Stimulated activated CD4-positive, alpha-beta T cell treated with anti-CD3 and anti-CD28 coated beads, Interleukin-4, amount 100 ng/mL, for 1 hour (primary cell): ENCODE measurements at places on chromosomes 12 and 14.

- DNase-seq, result no peak
Measured at GRCh38 chr14:96418075-96418474, 26.1 kb downstream of the AK7 start.

DNA sequence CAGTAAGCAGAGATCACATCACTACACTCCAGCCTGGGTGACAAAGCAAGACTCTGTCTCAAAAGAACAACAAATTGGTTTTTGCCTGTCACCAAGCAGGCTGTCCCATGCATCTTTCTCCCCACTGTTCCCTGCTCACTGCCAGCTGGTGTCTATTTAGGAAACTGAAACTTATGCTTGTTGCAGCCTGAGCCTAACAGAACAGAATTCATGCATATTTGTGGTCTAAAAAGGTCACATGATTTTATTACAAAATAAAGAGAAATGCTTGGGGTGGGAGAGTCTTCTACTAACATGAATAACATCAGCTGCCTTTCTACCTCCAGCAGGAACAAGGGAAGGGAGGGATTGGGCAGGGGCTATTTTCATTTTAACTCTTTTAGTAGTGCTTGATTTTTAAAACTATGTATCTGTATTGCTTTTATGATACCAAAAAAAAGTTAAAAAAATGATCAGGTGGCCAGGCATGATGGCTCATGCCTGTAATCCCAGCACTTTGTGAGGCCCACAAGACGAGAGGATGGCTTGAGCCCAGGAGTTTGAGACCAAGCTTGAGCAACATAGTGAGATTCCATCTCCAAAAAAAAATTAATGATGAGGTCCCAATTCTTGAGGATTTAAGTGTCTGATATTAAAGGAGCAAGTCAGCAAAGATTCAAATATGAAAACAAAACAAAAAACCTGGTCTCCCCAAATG is 923 bp downstream of the STAT2 start:
- DNase-seq, result no peak

GRCh38 chr14:104571246-104571645 is 8.3 kb upstream of the C14orf180 start:
- DNase-seq, result no peak

DNA sequence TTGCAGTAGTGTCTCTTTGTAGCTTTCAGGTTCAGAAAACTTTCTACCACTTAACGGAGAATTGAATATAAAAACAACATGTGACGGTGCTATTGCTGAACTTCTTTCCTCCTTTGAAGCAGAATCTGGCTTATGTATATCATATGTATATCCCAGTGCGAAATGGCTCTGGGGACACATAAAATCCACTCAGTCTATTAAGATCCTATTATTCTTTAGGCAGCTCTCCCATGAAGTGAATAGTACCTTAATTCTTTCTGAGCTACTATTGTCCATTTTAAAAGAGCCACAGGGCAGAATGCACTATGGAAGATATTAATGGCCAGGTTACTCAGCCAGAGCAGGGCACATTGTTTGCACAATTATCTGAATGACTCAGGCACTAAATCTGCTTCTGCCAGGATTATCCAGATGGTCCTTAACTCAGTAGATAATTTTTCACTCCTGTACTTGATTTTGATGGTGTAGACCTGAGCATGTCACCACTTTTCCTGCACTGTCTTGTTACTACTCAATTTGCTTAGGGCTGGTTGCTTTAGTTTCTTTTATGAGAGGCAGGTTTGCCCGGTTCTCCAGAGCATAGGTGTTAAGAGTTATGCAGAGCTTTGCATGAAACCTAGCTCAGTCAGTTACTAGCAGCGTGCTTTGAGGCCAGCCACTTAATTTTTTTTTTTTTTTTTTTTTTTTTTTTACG is 5.5 kb downstream of the CNTN1 start:
- DNase-seq, result no peak

- no peak for DNase-seq
Measured at GRCh38 chr14:104286086-104286485, 147.7 kb downstream of the KIF26A start.

- no peak for DNase-seq
Measured at GRCh38 chr12:80101126-80101525, 1.8 kb downstream of the OTOGL start.

DNA sequence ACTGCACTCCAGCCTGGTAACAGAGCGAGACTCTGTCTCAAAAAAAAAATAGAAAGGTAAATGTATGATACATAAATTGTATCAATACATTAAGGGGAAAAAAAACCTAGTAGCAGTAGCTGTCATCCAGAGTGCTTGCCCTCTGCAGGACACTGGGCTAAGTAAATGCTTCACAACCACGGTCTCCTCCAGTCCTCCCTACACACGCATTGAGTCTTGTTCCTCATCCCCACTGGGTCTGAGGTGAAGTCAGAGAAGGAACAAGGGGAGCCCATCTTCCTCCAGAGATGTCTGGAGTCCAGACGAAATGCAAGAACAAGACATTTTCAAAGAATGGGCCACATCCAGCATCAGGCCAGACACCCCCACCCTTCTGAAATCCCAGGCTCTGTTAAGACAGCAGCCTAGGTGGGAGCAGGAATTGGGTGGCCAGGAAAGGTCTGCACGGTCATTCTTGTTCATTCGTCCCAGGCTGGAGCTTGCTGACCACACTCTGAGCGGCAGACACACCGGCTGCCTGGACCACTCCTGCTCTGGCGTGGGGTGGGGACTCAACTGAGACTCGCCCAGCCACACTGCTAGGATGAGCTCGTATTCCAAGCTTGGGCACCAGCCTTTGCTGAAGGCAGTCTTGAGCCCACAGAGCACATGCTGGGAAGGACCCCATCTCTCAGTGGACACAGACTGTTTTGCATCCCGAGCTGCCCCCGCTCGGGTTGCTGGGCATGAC is 45.5 kb downstream of the CHGA start:
- DNase-seq, result no peak

DNA sequence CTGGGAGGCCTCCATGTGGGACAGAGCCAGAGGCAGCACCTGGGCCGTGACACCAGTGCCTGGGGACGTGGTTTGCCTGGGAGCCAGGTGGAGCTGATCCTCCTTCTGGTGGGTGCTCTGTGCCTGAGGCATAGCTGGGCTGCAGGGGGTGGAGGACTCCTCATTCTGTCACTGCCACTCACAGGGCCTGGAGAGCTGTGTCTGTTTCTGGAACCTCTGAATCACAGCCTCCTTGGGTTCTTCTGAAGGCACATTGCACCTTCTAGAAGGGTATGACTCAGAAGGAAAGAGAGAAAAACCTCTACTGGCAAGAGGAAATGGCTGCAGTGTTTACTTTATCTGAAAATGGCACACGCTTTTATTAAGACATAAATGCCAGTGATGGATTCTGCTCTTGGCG is 659.8 kb downstream of the VRK1 start:
- DNase-seq, result peak; percentile 65

DNA sequence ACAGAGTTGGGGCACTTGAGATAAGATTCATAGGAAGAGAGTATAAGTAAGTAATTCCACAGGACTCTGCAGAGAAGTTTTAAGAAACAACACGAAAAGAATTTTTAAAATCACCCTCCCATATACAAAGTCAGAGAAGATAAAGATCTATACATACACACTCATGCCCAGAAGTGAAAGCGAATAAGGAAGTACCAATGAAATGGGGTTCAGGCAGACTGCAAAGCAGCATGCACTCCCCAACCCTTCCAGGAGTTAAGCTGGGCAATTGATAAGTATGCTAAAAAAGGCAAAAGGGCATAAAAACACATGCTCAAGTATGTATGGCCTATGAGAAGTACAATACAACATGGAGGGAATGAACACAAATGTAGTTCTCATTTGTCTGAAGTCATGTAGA is 246.2 kb upstream of the GRIP1 start:
- no peak for DNase-seq

- DNase-seq, result no peak
Measured at GRCh38 chr14:68568907-68569897, 223.7 kb downstream of the ZFP36L1 start.

- no peak for DNase-seq
Measured at GRCh38 chr14:35979531-35979930, 153.4 kb downstream of the BRMS1L start.

GRCh38 chr14:39419272-39419671 is 13.0 kb downstream of the FBXO33 start:
- no peak for DNase-seq

DNA sequence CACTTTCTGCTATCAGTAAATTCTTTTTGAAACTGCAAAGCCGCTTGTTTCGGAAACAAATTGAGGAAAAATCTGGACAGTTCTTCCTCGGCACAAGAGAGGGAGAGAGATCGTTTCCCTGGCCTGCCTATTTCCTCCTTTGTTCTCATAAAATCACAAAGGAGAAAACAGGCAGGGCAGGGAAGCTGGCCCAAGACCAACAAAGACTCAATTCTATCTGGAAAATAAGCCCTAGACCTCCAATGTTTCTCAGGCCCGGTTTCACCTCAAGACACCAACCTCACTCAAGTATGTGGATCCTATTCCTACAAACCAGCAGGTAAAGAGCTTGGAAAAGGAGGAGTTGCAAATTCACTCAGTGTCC is 19.5 kb downstream of the DICER1 start:
- DNase-seq, result no peak

GRCh38 chr14:28742171-28742846 is 24.3 kb upstream of the FOXG1 start:
- DNase-seq, result no peak

- no peak for DNase-seq
Measured at GRCh38 chr12:116404247-116404646, 126.8 kb upstream of the MED13L start.

- no peak for DNase-seq
Measured at GRCh38 chr14:49396801-49397200, 189.4 kb downstream of the RPS29 start.

DNA sequence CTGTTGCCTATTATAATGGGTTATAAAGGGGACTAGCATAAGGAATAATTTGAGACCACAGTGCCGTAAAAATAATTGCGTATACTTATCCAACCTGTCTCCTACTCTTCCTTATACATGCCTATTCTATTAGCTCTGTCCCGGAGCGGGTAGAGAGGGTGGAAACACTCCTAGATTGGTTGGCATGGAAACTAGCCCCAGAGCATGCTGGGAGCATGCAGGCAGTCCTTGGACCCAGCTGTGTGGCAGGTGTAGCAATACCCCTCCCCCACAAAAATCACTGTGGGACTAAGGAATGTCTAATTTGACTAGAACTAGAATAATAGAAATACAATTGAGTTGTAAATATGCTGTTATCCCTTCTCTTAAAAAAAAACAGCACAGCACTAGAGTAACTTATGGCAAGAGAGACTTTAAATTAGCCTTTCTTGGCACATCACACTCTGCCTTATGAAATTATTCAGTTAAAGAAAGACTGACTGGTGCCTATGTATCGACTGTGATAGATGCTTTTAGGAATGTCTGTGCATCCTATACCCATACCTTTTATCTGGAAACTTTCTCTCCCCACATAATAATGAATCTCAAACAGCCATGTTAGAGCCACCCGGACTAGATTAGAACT is 244.0 kb upstream of the DAAM1 start:
- DNase-seq, result no peak

GRCh38 chr12:121318121-121318520 is 21.6 kb upstream of the CAMKK2 start:
- no peak for DNase-seq

- DNase-seq, result no peak
Measured at GRCh38 chr12:84976133-84976532, 59.9 kb downstream of the TSPAN19 start.

- no peak for DNase-seq
Measured at GRCh38 chr12:125351788-125352187, 286.6 kb downstream of the AACS start.

GRCh38 chr14:65751510-65751909 is 339.0 kb downstream of the FUT8 start:
- no peak for DNase-seq

DNA sequence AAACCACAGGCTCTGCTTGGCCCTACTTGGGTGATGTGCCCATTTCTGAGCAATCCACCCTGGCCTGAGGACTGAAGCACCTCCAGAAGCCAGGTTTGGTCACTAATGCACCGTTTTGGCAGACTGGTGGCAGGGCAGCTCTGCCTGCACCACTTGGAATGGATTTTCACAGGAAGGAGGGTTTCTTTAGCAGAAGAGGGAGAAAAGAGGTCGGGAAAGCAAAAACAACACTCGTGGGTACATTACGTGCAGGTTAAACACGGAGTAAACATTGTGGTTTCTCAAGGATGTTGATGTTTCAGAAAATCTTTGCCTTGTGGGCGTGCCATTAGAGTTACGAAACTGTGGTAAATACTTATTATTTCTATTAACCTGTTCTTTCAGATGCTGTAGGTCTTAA is 70.8 kb downstream of the KCNA5 start:
- DNase-seq, result no peak

DNA sequence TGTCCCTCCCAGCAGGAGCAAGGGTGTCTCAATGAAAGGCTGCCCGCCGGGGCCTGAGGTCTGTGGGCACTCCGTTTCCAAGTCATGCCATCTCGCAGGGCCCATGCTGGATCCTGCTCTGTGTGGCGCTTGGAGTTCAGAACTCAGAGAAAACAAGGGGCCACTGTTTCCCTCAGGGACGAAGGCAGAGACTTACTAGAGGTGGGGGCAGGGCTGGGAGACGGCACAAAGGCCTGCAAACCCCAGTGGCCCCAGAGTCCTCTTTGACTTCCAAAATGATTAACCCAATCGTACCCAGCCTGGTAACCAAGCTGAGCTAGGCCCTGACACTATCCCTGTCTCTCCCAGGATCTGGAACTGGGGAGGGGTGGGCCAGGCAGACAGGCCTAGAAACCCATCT is 95.8 kb downstream of the ITPK1 start:
- no peak for DNase-seq

DNA sequence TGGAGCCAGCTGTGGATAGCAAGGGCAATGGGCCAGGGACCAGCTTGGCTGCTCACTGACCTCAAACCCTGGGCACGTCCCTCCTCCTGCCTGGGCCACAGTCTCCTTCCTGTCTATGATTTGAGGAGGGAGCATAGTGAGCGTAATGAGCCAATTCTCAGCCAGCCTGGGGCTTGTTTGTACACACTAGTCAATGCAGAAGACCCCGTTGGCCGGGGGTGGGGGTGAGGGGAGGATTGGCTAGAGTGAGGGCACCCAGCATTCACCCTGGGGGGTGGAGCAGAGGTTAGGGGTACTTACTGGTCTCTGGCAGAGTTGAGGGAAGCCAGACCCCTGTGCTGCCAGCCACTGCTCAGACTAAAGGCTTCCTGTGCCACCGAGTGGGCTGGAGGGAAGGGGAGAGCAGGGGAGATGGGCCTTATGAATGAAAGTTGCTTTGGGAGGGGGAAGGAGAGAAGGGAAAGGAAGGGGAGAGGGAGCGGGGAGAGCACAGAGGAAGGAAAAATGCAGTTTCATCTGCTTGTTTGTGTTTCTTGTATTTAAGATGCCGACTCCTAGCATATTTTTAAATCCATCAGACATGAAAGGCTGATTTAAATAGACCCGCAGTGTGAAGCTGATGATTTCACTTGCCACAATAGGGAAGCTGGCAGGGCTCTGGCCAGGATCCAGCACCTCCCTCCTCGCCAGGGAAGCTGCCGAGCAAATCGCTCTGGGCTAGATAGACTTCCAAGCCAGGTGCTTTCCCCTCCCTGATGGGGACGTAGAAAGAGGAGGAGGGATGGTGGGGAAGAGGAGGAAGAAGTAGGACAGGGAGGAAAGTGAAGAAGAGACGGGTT is 114.0 kb downstream of the PRMT8 start:
- DNase-seq, result no peak

- no peak for DNase-seq
Measured at GRCh38 chr12:109827566-109828550, 5.3 kb downstream of the TRPV4 start.
